NCI-H1436 treated with DMSO at 0.1 percent for 48 hours (cell line): ENCODE measurements at places on chromosomes 6 and 20.

DNA sequence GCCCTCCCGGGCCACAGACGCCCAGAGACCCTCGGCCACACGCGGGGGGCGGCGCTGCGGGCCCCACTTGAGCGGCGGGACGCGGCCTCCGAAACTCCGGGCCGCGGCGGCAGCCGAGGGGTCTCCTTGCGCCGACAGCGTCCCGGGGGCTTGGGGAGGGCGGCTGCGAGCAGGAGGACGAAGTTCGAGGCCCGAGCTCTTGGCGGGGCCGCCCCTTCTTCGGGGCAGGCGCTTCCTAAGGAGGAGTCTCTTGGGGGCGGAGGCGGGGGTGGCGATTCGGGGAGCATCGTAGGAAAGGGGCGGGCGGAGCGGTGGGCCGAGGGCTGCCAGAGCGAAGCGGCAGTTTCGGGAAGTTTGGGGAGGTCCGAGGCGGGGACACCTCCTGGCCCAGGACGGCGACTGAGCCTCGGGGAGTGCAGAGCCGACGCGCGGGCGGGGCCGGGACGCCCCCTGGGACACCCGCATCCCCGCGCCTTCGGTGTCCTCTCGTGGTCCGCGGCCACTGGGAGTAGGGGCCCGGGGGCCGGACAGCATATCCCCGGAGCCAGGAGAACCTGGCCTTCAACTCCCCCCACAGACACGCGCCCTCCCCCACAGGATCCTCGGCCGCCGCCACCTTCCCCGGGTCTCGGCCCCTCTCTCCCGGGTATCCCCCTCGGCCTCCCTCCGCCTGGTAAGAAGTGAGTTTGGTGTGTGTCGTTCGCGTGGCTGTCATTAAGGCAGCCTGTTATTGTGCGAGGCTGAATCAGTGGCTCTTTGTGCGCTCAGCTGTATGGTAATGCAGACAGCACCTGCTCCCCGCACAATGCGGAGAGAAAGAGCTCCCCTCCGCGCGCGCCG lies 613 bp upstream of the DLL1 start:
- peak; percentile 56 for DNase-seq

GRCh38 chr20:18545566-18545965 lies 21.7 kb upstream of the SMIM26 start:
- DNase-seq, result no peak

DNA sequence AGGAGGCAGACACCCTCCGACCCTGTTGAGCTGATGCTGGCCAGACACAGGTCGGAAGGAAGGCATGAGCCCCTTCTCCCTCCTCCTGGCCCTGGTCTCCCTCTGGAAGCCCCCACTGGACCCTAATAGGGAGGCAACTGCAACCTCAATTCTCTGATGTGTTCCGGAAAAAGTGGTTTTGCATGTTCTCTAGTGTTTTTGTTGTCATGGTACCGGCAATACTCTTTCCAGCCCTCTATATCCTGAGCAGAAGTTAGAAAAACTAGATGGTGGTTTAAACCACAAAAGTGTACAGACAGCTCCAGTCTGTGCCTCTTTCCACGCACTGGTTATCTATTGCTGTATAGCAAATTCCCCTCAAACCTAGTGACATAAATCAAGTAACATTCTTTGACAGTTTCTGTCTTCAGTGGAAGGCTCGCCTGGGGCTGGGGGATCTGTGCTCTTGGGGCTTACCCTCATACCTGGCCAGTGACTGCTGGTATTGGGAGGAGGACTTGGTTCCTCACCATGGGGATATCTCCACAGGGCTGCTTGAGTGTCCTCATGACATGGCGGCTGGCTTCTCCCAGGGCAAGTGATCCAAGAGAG lies 37.0 kb downstream of the SYTL3 start:
- no peak for DNase-seq

DNA sequence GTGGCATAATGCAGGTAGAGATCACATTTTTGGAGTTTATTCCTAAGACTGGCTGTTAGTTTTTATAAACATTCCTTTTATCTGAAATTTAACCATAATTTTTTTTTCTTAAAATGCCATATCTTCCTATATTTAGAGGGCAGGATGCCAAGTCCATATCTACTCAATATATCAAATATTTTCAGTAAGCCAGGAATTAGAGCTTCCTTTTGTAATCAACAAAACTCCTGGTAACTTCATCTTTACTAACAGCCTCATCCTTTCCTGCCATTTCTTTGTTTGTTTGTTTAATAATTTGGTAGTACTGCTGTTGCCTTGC lies 136.3 kb downstream of the OLIG3 start:
- DNase-seq, result no peak

DNA sequence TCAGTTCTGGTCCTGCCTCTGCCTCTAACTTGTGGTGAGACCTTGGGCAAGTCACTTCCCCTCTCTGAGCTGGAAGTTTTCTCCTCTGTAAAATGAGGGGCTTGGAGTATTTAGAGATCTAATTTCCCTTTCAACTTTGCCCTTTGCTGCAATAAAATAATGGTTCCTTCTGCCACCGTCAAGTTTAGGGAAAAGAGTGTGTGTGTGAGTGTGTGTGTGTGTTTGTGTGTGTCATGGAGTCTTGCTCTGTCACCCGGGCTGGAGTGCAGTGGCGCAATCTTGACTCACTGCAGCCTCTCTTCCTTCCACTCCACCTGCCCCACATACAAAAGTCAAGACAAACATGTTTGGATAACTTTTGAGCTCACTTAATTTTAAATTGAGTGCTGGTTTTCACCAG lies 39.2 kb upstream of the PIM1 start:
- no peak for DNase-seq

DNA sequence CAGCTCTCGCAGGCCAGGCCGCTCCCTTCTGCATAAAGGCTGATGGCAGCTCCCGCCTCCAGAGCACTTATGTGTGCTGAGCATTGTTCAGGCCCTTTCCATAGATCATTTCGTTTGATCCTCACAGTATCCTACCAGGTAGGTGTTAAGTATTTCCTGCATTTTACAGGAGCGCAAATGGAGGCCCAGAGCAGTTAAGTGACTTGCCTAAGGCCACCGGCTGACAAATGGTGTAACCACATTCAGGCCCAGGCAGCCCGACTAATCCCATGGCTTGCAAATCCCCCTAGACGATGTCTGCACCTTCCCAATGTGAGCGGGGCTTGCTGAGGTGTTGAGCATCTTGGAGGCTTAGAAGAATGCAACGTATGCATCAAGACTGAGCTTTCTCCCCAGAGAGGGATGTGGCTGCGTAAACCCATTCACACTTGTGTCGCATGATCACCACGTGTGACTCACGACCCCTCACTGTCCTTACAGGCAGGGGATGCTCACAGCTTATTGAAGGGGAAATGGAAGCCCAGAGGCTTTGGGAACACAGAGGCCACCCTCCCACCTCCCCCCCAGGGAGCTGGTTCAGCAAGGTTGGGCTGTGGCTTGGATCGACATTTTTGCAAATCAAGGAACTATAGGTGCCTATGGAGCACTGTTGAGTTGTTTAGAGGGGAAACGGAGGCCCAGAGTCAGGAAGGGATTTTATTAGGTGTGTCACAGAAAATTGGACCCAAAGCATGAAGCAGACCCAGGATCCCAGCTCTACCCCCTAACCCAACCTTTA lies 7.0 kb downstream of the BPIFB2 start:
- no peak for DNase-seq

- DNase-seq, result no peak
These were observed 37.3 kb downstream of the MRS2 start for GRCh38 chr6:24439858-24440539.

- peak; percentile 79 for DNase-seq
These were observed at the start of gene PPIL1 for GRCh38 chr6:36874443-36875249. Gene PPIL1 (minus strand): TSS chr6:36874803. CDS start chr6:36874772, 31 bp downstream.

- no peak for DNase-seq
These were observed 231.8 kb downstream of the SAMD5 start for GRCh38 chr6:147740326-147740725.

GRCh38 chr6:151015101-151015700 lies 149.7 kb downstream of the MTHFD1L start:
- DNase-seq, result no peak

- DNase-seq, result no peak
These were observed 189.7 kb downstream of the PACRG start for GRCh38 chr6:162917506-162917905.

GRCh38 chr6:53464927-53465460 lies 79.9 kb downstream of the GCLC start:
- no peak for DNase-seq

GRCh38 chr6:166996406-166996805 lies 2.8 kb upstream of the CEP43 start:
- DNase-seq, result no peak

GRCh38 chr6:24822696-24823095 lies 24.0 kb upstream of the ARMH2 start:
- no peak for DNase-seq

GRCh38 chr6:160069050-160069454 lies 52.6 kb upstream of the SLC22A1 start:
- DNase-seq, result no peak

- DNase-seq, result no peak
These were observed 24.2 kb downstream of the ZNF311 start for GRCh38 chr6:28980852-28981430.

DNA sequence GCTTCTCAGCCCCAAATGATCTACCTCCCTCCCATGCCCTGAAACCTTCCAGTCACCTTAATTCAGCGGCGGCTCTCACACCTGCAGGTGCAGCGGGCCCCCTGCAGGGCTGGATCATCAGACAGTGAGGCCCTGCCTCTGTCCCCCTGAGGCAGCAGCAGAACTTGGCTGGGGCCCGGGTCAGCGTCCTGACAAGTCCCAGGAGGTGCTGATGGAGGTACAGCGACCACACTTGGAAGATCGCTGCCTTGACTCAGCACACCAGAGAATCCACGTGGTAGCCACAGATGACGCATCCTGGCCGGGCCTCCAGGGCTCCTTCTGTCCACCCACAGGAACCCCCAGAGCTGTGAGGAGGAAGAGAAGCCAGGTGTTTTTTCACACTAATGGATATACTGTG lies 116.4 kb upstream of the THBS2 start:
- no peak for DNase-seq

DNA sequence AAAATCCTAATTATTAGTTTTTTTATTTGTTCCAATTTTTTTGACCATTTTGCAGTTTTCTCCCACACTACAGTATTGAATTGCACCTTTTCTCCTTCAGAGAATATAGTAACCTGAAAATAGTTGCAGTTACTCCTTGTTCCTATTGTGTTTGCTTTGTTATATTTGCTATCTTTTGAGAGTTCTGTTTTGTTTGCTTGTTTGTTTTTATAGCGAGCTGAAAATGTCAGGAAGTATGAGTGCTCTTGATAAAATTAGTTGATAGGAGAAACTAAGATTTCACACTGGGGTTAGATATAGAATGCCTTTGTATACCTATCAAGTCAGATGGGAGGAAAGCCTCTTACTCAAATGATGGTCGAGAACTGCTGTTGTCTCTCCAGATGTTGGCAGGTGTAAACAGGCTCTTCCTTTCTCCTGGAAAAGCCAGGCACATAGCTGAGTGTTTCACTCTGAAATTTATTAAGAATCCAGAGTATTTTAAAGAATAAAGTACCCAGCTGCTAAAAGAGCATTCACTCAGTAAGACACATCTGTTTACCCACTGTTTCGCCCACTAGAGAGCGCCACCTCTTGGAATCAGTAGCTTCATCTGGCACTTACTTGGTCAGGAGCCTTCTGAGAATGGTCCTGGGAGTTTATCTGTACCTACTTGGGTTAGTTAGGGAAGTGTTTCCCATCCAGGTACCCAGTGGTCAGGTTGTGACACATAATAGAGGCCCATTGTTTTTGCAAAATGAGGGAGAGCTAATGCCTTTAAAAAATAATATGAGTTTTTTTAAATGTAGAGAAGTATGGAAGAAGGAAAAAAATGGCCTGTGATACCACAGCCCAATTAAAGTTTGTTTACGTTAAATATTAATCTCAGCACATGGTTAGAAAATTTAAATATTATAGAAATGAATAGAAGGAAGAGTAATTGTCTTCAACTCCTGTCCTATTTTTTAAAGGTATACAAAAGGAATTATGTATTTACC lies 11.2 kb downstream of the NT5DC1 start:
- DNase-seq, result no peak

- DNase-seq, result no peak
These were observed 7.4 kb upstream of the ULBP3 start for GRCh38 chr6:150076196-150076893.

DNA sequence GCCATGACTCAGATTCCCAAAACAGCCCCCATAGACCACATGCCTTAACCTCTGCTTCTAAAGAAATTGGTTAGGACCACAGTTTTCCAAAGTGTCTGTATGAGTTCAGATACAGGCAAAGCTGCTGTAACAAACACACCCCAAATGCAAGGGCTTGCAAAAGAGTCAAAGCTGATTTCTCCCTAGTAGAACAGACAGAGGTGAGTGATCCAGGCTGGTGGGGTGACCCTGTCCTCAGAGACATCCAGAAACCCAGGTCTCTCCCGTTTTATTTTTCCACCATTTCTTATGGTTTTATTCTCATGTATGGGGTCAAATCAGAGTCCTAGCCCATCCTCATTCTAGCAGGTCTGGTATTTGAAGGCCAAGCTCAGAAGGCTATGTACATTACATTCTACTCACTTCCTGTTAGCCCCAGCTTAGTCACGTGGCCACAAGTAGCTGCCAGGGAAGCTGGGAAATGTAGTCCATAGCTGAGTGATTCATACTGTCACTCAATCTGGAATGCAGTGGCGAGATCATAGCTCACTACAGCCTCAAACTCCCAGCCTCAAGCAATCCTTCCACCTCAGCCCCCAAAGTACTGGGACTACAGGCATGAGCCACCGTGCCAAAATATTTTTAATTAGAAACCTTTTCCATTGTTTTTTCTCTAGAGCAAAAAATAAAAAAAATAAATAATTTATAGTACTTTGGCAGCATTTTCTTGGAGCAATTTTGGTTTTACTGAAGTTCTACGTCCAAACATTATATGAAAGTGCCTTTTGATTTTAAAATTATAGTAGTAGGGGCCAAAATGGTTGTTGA lies 175.2 kb downstream of the ZMYND8 start:
- no peak for DNase-seq

- no peak for DNase-seq
These were observed 44.3 kb upstream of the PTGIS start for GRCh38 chr20:49612127-49612738.

DNA sequence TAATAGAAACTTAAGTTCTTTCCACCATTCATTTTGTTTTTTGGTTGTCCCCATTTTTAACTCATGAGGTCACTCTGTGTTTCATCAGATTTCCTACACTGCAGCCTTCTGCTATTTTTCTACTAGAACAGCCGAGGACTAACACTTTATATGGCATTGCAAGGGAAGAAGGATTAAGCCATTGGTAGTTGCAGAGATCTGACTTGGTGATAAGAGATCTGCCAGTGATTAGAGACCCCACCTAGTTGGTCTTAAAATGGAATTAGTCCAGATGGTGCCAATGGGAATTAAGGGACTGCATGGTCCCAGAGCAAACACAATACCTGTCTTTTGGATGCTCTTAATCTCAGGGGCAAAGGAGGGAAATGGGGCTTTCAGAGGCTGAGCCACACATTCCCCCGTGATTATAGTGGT lies 125.5 kb upstream of the TMEM170B start:
- DNase-seq, result no peak

GRCh38 chr20:63435552-63435951 lies 36.9 kb downstream of the KCNQ2 start:
- DNase-seq, result no peak
